Endothelial cell (in vitro differentiated cells): ENCODE measurements at places on chromosomes 3 and 15.
A peak's percentile ranks its signal among the peaks of the same experiment; 100 is the strongest.

DNA sequence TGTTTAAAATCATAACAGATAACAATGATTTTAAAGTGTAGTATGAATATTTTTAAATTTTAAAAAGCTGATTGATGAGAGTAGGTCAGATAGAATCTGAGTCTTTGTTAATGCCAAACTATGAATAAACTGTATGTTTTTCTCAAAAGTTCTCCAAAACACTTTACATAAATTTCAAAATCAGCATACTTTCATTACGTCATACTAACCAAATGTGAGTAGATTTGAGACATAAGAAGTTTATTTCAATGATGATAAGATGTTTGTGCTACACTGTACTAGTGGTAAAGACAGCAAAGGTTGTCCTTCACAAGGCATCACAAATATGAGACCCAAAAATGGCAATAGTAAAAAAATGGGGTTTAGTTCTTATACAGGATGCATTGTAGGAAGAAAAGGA, 1342.9 kb downstream of the SI start:
- DNase-seq: no peak
- no peaks in the 10 kb centered on the region for H3K4me1 ChIP-seq
- no peak overlapping the region for H3K4me3 ChIP-seq
- H3K36me3 ChIP-seq: no peaks in the 10 kb centered on the region
- no peaks in the 10 kb centered on the region for H3K27me3 ChIP-seq

- H3K27me3 ChIP-seq: no peaks in the 10 kb centered on the region
- DNase-seq: peak; percentile 46
- peaks cover 92% of the 10 kb centered on the region for H3K4me1 ChIP-seq
- H3K27ac ChIP-seq: peak overlapping the region; percentile 100
- peaks cover 25% of the 10 kb centered on the region for H3K36me3 ChIP-seq
- H3K4me3 ChIP-seq: peak overlapping the region; percentile 60
Measured at GRCh38 chr3:43389388-43390254, 103.3 kb downstream of the SNRK start.

GRCh38 chr3:182921665-182922355, 58.5 kb downstream of the DCUN1D1 start:
- H3K27me3 ChIP-seq: no peaks in the 10 kb centered on the region
- H3K27ac ChIP-seq: no peak overlapping the region
- no peaks in the 10 kb centered on the region for H3K36me3 ChIP-seq
- no peak for DNase-seq
- no peak overlapping the region for H3K4me3 ChIP-seq

- no peaks in the 10 kb centered on the region for H3K27me3 ChIP-seq
- H3K4me1 ChIP-seq: peaks cover 6% of the 10 kb centered on the region
- no peak overlapping the region for H3K27ac ChIP-seq
- H3K4me3 ChIP-seq: no peak overlapping the region
- H3K36me3 ChIP-seq: peaks cover 6% of the 10 kb centered on the region
- no peak for DNase-seq
Measured at GRCh38 chr3:99485286-99485685, 153.1 kb upstream of the COL8A1 start.

- H3K4me1 ChIP-seq: no peaks in the 10 kb centered on the region
- no peaks in the 10 kb centered on the region for H3K36me3 ChIP-seq
- no peak overlapping the region for H3K4me3 ChIP-seq
- H3K27me3 ChIP-seq: no peaks in the 10 kb centered on the region
- no peak for DNase-seq
- H3K27ac ChIP-seq: no peak overlapping the region
Measured at GRCh38 chr15:70387993-70388392, 290.3 kb upstream of the TLE3 start.

DNA sequence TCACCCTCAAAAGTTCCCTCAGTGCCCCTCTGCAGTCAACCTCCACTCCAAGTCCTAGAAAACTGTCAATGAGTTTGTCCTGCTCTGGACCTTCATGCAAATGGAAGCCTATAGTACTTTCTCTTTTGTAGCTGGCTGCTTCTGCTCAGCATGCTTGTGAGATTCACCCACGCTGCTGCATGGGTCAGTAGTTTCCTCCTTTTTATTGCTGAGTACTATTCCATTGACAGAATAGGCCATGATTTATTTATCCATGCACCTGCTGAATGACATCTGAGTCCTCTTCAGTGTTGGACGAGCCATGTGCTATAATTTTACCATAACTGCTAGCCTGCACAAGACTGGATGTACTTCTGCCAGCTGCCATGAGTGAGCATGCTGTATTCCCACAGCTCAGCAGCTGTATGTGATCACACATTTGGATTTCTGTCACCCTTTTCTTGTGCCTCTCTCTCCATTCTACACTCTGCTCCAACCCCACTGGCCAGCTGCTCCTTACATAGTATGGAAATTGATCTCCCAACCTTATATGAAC, 26.3 kb downstream of the CDCP1 start:
- H3K4me1 ChIP-seq: no peaks in the 10 kb centered on the region
- DNase-seq: no peak
- no peaks in the 10 kb centered on the region for H3K27me3 ChIP-seq
- no peaks in the 10 kb centered on the region for H3K36me3 ChIP-seq
- no peak overlapping the region for H3K4me3 ChIP-seq
- H3K27ac ChIP-seq: no peak overlapping the region

DNA sequence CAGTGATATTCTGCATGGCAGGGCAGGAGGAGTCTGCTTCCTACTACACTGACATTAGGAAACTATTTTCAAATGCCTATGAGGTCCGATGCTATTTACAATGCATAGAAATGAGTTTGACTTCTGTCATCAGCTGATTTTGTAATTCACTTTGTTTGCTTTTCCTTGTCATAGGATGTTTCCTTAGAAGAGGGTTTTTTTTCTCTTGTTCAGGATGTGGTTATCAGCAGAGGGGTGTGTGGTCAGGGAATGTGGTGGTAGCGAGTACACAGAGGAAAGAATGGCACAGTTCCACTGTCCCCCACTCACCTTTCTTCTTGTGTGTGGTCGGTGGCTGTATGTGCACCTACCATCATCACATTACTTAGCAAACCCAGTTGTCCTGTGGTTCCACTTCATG, 231.5 kb downstream of the LRTM1 start:
- H3K4me1 ChIP-seq: peaks cover 11% of the 10 kb centered on the region
- H3K36me3 ChIP-seq: no peaks in the 10 kb centered on the region
- H3K4me3 ChIP-seq: no peak overlapping the region
- DNase-seq: no peak

DNA sequence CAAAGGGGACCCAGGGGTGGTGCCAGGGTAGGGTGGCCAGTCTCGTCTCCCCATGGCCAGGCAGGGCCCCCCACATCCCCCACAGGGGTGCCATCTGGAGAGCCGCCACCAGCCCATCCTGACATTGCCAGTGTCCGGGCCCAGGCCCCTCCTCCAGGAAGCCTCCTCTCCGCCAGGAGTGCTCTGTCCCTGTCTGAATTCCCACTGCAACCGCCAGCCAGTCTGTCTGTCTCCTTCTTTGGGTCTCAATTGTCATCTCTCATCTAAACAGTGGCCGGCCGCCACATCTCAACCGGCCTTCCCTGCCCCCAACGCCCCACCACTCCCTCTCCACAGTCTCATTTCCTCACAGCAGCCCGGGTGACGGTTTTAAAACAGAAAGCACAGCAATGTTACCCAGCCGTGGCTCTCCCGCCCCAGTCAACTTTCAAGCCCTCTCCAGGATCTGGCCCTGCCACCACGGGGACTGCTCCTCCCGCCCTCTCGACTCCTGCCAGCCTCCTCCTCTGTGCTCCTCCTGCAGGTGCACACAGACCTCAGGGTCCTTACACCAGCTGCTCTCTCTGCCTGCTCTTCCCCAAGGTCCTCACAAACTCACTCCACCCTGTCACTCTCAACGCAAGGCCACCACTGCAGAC, 57.0 kb downstream of the IQSEC1 start:
- peaks cover 16% of the 10 kb centered on the region for H3K4me1 ChIP-seq
- no peak for DNase-seq
- peaks cover 22% of the 10 kb centered on the region for H3K27me3 ChIP-seq
- H3K36me3 ChIP-seq: peaks cover 14% of the 10 kb centered on the region
- no peak overlapping the region for H3K27ac ChIP-seq
- peak overlapping the region; percentile 14 for H3K4me3 ChIP-seq

DNA sequence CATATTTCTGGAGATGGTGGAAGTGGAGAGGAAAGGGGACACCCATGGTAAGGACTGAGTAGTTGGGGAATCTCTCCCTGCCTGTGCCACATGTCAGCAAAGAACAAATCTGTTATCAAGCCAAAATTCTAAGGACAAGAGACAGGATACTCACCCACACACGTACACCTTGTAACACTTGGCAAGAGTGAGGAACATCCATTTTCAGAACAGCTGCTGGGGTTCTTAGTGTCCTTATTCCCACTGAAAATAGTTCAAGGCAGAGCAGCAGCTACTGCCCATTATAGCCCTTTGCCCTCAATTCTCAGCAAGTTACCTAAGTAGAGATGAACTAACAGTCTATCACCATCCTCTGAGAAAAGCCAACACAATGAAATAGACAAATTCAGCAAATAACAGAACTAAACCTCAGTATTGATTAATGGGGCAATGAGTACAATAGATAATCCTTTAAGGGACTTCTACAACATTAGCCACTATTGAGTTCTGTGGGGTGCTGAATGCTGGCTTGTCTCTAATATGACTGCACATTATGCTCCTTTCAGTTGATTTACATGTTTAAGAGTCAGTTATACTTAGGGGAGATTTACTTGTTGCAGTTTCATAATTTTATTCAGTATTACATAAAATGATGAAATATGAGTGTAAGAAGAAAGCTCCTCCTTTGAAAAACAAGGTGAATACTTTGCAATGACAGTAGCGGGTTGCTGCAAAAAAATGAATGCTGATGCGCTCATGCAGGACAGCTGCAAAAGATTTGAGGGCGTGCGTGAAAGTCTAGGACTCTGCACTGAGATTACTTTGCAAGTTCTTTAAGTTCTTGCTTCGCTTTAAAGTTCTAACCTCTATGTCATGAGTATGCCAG, 22.4 kb downstream of the SENP5 start:
- peaks cover 9% of the 10 kb centered on the region for H3K36me3 ChIP-seq
- no peak for DNase-seq
- no peak overlapping the region for H3K4me3 ChIP-seq
- H3K4me1 ChIP-seq: no peaks in the 10 kb centered on the region

- H3K27me3 ChIP-seq: peaks cover 3% of the 10 kb centered on the region
- peaks cover 14% of the 10 kb centered on the region for H3K36me3 ChIP-seq
- peaks cover 26% of the 10 kb centered on the region for H3K4me1 ChIP-seq
- H3K27ac ChIP-seq: peak overlapping the region; percentile 33
- DNase-seq: no peak
Measured at GRCh38 chr3:136838641-136839555, 20.0 kb downstream of the SLC35G2 start.

- H3K27me3 ChIP-seq: no peaks in the 10 kb centered on the region
- no peak for DNase-seq
- H3K36me3 ChIP-seq: no peaks in the 10 kb centered on the region
Measured at GRCh38 chr3:109050591-109051167, 67.3 kb downstream of the MORC1 start.

DNA sequence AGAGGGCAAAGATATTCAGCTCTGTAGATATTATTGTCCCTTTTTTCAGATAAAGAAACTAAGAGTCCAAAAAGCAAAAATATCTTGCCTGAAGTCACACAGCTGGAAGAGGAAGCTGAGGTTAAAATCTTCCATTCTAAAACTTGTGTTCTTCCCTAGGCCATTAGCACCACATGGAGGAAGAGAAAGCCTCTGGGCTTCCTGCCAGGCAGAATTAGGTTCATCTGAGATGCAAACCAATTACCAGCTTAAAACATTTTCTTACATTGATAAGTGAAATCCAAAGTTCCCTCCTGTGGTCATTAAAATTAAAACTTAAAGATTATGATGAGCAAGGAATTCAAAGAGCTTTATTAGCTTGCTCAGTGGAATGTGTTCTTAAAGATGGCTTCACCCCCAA, 235.3 kb upstream of the SETMAR start:
- no peak for DNase-seq
- no peak overlapping the region for H3K27ac ChIP-seq
- no peak overlapping the region for H3K4me3 ChIP-seq
- H3K36me3 ChIP-seq: peaks cover 3% of the 10 kb centered on the region
- peaks cover 8% of the 10 kb centered on the region for H3K4me1 ChIP-seq
- no peaks in the 10 kb centered on the region for H3K27me3 ChIP-seq

- H3K4me3 ChIP-seq: no peak overlapping the region
- H3K27me3 ChIP-seq: no peaks in the 10 kb centered on the region
- H3K4me1 ChIP-seq: no peaks in the 10 kb centered on the region
- no peaks in the 10 kb centered on the region for H3K36me3 ChIP-seq
- no peak for DNase-seq
Measured at GRCh38 chr3:68560728-68561127, 371.6 kb downstream of the TAFA4 start.

GRCh38 chr3:182618085-182618732, 175.1 kb upstream of the ATP11B start:
- H3K27me3 ChIP-seq: no peaks in the 10 kb centered on the region
- H3K4me1 ChIP-seq: peaks cover 4% of the 10 kb centered on the region
- H3K27ac ChIP-seq: no peak overlapping the region
- no peak for DNase-seq
- H3K4me3 ChIP-seq: no peak overlapping the region
- no peaks in the 10 kb centered on the region for H3K36me3 ChIP-seq

- H3K27ac ChIP-seq: no peak overlapping the region
- no peak overlapping the region for H3K4me3 ChIP-seq
Measured at GRCh38 chr3:12367346-12367745, 78.5 kb downstream of the PPARG start.

- no peaks in the 10 kb centered on the region for H3K27me3 ChIP-seq
- H3K27ac ChIP-seq: no peak overlapping the region
- no peak overlapping the region for H3K4me3 ChIP-seq
- H3K36me3 ChIP-seq: no peaks in the 10 kb centered on the region
Measured at GRCh38 chr15:53802672-53803071, 43.2 kb upstream of the WDR72 start.

DNA sequence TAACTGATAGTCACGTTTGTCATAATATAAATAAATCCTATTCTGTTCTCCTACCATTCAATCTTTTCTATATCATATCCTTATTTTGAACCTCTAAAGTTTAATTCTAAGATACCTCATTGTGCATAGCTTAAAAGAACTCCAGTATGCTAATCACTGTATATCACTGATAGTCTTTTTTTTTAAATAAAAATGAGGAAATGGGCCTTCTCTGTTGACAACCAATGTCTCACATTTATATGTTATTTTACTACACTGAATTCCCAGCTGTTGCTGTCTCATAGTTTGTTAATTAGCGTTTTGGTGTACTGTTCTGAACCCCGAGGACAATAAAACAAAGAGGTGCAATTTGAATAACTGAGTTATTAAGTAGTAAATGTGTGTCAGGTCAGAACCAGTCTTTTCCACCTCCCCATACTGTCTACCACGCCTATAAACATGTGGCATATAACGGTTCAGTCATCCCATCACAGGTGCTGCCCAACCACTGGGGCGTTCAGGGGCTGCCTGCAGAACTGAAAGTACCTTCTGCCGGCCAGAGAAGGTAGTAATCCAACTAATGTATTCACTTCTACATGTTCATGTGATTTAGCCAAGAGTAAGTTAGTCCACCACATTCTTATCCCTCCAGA, 14.9 kb downstream of the CBLB start:
- H3K4me3 ChIP-seq: no peak overlapping the region

DNA sequence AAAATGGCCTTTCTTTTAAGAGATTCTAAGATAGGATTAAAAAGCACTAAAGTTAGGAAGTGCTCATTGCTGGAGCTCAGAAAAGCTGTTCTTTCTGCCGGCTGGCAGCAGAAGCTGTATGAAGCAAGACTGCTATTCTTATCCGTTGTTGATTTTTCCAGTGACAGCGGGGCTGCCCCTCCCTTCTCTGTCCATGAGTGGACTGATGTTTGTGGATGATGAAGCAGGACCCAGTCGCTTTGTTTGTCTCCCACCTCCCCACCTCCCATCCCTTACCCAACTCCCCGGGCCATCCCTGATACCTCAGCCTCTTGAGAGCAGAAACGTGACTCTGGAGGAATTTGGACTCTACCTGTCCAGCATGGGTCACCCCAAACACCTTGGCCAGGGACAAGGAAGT, 10.3 kb upstream of the MUSTN1 start:
- no peak overlapping the region for H3K27ac ChIP-seq
- H3K4me3 ChIP-seq: no peak overlapping the region
- peaks cover 16% of the 10 kb centered on the region for H3K36me3 ChIP-seq
- H3K4me1 ChIP-seq: peaks cover 5% of the 10 kb centered on the region
- H3K27me3 ChIP-seq: peaks cover 6% of the 10 kb centered on the region
